Fibroblast of villous mesenchyme (primary cell): ENCODE measurements at places on chromosomes 3 and 15. TPM values are rescaled to one million over a fixed set of nuclear protein-coding genes. Genes with fewer than 3 reads are reported as not detected.

- no peak for DNase-seq
These were observed 6.2 kb downstream of the SCAANT1 start for GRCh38 chr3:63905731-63906620.

DNA sequence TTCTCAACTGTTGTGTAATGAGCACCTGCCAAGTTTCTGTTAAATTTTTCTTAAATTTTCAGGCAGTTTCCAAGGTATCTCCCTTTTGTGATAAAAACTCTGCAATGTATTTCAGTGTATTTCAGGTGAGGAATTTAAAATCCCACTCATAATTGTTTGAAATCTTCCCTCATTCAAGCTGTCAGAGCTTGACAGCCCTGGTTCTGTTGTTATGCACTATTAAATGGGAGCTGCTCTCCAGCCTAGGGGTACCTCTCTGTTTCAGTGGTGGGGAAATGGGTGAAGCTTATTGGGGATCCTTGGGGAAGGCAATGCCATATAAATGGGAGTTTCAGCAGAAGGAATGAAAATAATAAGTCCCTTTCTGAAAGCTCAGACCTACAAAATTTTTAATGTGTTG, 178.0 kb upstream of the TMCO5A start:
- no peak for DNase-seq

GRCh38 chr15:92797168-92798052, 102.7 kb upstream of the CHD2 start:
- DNase-seq: peak; percentile 83

USF3 gene
- total RNA-seq: 7.7 and 12.5 TPM in 2 replicates

GPR87 gene
- 0.43 TPM in 1 of 2 replicates, not detected in the other for total RNA-seq

GRCh38 chr3:141436180-141436579, 50.6 kb upstream of the RASA2 start:
- no peak for DNase-seq
